ENCODE measurements at places on chromosomes 7 and 10. TPM values are rescaled to one million over a fixed set of nuclear protein-coding genes. Genes with fewer than 3 reads are reported as not detected.

GRCh38 chr10:10677479-10677878 is 340.2 kb upstream of the CELF2 start:
- DNase-seq = no peak

DNA sequence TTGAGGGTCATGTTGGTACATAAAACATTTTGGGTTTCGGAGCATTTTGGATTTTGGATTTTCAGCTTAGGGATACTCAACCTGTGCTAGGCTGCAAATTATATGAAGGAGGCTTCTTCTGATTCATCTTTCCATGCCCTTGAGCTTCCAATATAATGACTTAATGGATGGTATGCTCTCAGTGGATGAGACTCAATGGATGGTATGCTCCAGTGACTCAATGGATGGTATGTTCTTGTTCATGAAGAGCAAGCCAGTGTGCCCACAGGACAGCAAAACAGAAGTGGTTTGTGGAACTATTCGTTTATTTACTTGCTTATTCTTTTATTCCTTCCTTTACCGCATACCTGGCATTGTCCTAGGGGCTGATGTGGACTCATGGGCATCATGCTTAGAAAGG is 969.6 kb downstream of the LRMDA start:
- no peak for DNase-seq

DNA sequence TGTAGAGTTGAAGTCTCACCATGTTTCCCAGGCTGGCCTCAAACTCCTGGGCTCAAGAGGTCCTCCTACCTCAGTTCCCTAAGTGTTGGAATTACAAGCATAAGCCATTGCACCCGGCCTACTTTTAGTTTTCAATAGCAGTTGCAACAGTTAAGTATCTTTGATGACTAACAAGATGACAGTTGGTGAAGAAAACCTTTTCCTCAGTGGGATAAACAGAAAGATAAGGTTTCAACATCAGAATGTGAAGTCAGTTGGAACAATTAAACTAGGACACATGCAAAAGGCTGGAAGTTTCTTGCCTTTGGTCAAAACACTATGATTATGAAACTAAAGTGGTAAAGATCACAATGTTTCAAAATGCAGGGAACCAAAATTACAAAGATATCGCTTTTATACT is 169.2 kb downstream of the ZNF438 start:
- DNase-seq = no peak

DNA sequence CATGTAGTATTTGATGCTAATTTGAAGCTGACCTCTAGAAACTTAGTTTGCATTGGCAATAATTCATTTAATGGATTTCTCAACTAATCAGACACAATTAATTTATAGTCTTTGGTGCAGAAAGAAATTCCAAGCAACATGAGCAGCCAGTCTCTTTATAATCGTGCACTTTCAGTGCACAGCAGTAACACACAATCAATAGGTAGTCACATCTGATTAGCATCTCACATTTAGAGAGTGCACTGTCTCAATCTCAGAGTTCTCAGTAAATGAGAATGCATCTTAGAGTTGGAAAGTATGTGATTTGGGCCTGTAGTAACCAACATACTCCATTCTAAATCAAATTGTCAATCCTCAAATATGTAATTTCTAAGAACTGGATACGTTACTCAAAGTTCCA is 377.6 kb downstream of the POM121L12 start:
- DNase-seq = no peak

- DNase-seq = no peak
Measured at GRCh38 chr7:143884241-143884968, 17.6 kb downstream of the TCAF1 start.

DNA sequence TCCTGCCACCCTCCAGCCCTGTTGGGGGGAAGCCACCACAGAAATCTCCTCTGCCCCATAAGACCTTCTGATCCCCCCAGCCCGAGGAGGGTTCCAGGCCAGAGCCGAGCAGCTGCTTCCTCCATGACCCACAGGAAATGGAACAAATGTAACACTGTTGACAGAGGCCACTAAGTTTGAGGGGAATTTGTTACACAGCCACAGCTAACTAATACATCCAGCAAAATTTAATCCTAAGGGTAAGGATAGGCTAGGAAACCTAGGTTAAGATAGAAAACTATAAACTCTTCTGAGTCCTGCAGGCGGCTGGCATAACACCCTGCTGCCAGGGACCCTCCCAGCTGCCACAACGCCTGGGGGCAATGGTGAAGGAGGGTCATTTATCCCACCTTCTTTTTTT is 66.8 kb upstream of the PDGFA start:
- DNase-seq = no peak

PRRT4 gene
- not detected for total RNA-seq

DNA sequence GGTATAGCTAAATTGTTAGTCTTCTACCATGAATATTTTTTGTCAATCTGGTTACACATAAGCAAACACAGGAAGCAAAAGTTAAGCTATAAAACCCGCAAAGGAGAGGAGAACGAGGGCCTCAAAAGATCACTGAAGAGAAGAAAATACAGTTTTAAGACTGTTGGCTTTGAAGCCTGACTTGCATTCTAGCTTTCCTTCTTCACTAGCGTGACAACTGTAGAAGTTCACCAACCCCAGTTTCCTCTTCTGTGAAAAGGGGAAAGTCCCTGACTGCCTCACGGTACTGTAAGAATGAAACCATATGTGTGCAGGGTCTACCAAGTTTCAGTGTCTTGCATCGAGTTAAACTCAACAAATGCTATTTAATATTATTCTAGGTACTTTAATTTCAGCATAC is 7.5 kb upstream of the LRRN3 start:
- DNase-seq = peak; percentile 77

DNA sequence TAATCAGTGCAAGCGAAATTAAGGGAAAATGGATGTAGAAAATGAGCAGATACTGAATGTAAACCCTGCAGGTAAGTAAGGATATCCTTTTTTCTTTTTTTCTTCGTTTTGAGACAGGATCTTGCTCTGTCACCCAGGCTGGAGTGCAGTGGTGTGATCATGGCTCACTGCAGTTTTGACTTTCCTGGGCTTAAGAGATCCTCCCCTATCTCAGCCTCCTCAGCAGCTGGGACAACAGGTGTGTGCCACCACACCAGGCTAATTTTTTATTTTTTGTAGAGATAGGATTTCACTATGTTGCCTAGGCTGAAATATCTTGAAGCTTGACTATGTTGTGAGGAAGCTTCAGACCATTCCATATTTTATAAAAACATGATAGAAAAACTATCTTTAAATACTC is 4.3 kb downstream of the PDCD4 start:
- no peak for DNase-seq

ACTL6B gene
- not detected for total RNA-seq

GRCh38 chr10:788796-789748 is 99.6 kb upstream of the DIP2C start:
- DNase-seq = no peak

MDFIC gene
- 109 TPM for total RNA-seq

GRCh38 chr7:28890137-28890536 is 68.0 kb downstream of the TRIL start:
- no peak for DNase-seq

PRSS37 gene
- total RNA-seq = not detected

DNA sequence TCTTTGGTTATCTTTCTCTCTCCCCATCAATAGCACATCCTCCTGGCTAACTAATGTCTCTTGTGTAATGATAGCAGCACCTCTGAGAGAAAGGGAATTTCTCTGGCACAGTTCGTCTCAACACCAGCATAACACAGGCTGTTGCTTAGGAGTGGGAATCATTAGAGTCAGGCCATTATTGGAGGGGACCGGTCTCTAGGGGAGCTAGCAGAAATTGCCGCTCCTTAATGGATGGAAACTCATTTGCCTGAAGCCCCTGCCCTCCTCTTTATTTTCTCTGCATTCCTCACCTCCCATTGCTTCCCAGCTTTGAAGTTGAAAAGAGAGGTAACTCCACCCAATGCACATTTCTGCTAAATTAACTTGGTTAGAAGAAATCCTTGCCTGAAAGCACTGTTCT is 11.9 kb downstream of the LRRC4 start:
- DNase-seq = no peak

GRCh38 chr10:66783316-66783715 is 142.5 kb upstream of the LRRTM3 start:
- DNase-seq = no peak

DLX6 gene
- total RNA-seq = not detected

GRCh38 chr7:92226981-92227380 is 18.7 kb downstream of the KRIT1 start:
- DNase-seq = no peak

PROSER2 gene
- 0.43 TPM for total RNA-seq

SLC18A2 gene
- total RNA-seq = not detected

DNA sequence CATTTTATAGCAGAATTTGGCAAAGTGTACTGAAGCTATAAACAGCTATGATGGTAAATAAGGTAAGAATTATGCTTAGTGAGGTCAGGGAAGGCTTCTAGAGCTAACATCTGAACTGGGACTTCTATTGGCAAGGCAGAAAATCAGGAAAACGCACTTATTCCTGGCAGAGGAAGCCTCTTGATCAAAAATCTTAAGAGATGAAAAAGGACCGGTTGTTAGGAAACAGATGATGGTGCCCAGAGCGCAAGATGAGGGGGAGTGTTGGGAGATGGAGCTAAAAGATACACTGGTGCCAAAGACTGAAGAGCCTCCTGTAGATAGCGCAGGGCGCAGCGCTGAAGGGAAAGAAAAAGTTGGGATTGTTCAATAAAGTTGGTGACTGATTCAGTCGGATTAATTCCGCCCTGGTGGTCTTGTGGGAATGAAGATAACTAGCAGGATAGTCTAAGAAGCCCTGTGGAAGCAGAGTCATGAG is 550 bp upstream of the CALU start:
- DNase-seq = no peak

DNA sequence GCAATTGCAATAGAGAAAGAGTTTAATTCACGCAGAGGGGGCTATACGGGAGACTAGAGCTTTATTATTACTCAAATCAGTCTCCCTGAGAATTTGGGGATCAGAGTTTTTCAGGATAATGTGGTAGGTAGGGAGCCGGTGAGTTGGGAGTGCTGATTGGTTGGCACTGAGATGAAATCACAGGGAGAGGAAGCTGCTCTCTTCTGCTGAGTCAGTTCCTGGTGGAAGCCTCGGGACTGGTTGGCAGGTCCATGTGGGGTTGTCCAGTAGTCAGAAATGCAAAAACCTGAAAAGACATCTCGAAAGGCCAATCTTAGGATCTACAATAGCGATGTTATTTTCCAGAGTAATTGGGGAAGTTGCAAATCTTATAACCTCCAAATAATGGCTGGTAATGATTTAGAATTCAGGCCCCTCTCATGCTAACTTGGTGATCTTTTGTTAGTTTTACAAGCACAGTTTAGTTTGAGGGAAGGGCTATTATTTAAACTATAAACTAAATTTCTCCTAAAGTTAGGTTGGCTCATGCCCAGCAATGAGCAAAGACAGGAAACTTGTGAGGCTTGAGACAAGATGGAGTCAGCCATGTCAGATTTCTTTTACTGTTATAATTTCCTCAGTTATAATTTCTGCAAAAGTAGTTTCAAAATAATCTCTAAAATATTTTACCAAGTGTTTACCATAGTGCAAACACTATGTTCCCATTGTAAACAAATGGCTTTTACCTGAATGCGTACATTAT is 39.4 kb upstream of the SLC25A13 start:
- DNase-seq = no peak

DNA sequence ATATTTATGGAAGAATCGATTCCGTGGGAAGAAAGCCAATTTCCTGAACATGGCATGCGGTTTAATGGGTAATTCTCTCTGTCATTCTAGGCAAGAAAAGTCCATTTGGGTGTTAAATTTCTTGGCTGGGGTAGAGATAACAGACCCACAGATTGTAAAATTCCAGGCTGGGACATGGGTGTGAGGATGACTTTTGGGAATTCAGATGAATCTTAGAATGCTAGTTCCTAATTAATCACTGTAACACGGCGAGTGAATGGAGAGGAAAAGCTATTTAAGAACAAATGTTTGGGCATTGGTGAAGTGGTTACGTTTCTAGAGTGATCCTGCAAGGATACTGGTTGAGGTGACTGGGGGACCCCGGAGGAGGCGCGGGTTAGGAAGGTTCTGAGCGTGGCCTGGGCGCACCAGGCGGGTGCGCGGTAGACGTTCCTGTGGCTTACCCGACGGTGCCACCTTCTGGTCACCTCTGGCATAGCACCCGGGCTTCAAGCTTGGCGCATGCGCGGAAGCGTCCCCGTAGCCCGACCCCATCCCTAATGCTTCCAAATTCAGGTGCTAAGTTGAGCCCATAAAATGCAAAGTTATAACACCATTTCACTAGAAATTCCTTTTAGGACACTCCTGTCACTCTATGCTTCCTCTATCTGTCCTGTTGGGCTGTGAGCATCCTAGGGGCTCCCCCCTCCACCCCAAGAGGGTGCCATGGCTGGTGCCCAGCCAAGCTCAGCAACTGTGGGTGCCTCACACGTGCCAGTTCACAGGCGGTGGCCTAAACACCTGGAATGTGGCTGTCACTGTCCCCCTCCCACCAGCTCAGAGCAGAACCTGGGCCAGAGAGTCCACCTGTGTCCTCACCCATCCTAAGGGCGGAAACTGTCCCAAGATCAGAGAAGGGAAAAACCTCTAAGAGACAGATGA is 104.4 kb downstream of the PTPRE start:
- DNase-seq = peak; percentile 86

C10orf62 gene
- total RNA-seq = not detected

MMD2 gene
- total RNA-seq = not detected

DNA sequence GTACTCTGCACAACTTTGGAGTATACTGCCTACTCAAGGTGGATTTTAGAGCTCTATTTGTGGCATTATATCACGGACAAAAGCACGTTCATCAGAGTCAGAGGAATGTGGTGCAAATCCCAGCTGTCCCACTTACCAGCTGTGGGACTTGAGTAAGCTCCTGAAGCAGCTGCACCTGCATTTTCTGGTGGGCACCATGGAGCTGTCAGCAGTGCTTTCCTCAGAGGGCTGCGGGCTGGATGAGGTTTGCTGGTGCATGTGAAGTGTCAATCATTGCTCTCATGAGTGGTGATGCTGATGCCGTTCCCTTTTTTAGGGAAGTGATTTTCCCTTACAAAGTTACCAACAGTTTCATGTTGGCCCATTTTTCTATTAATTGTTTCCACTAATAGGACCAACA is 53.4 kb downstream of the EGFR start:
- no peak for DNase-seq

GRCh38 chr7:52009181-52009580 is 692.6 kb upstream of the COBL start:
- no peak for DNase-seq

GRCh38 chr10:71553432-71553831 is 156.7 kb downstream of the CDH23 start:
- DNase-seq = no peak
